ENCODE measurements at places on chromosomes 5 and 9.
A peak's percentile ranks its signal among the peaks of the same experiment; 100 is the strongest.

DNA sequence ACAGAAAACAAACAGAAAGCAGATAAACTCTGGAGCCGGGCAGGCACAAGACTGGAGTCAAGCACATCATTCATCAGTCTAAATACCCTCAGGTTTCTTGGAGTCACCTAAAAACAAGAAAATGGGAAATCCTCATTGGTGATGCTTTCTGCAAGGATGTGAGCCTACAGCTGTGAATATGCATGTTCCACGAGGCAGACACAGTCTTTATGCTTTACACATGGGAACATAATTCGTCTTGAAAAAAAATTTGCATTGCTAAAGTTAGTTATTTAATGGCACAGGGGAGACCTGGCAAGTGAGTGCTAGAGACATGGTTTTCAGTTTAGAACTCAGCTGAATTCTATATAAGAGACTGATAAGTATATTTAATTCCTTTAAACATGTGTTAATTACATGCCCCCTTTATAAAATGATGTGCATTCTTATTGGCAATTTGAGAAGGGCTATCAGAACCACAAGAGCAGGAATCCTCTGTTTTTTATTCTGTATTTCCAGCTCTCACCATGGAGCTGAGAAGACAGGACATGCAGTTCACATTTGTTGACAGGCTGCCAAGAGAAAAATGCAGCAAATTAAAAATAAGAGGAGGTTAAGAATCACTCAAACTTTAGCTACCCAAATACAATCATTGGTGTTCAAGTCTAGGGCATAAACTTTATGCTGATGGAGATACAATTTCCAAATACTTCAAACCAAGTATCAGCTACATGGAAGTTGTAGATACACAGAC, 438.0 kb upstream of the MPDZ start:
- no peak for DNase-seq

DNA sequence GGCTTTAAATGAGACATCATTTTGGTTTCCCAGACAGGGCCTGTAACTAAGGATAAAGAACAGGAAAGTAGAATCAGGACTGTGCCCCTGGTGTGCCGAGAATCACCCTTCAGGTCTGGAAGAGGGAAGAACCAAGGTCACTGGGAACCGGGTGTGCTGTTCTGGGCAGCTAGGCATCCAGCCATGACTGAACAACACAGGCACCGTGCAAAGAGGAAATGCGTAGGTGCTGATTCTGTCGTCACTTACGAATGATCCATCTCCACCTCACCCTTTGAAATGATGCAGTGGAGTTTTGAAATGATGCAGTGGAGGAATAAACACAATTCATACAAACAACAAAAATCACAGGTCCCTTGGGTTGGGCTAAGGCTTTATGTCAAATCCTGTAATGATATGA, 64.4 kb downstream of the MAP1B start:
- DNase-seq, result no peak

DNA sequence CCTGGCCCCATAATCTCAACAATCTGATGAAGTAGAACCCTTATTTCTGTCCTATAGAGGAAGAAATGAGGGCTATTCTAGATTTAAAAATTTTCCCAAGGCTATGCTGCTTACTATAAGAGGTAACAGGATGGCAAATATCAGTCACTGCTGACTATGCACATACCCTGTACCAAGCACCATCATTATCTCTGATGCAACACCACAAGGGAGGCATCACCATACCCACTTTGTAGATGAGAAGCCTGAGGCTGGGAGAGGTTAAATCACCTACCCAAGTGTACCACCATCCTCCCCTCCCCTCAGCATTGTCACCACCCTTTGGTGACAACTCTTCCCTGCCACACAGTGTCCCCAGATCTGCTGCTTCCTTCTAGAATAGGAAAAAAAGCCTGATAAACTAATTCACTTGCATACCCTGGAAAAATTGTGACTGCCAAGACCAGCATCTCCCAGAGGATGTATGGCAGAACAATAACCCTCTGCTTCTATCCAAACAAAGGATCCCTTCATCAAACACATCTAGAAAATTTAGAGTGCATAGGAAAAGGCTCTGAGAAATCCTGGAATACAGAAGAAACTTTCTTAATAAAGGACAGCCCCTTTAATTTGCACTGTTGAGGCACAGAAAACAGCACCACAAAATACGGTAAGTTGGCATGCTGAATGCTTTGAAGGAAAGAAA, 48.3 kb downstream of the PRRC1 start:
- DNase-seq, result no peak

- no peak for DNase-seq
These were observed 137.3 kb upstream of the PITX1 start for GRCh38 chr5:135171336-135171735.

- DNase-seq, result peak; percentile 61
These were observed 34.5 kb downstream of the UNC5A start for GRCh38 chr5:176844706-176845391.

- DNase-seq, result no peak
These were observed 48.6 kb downstream of the SPATA31D1 start for GRCh38 chr9:82037126-82037525.

GRCh38 chr5:150300496-150301169, 2.1 kb downstream of the ARSI start:
- DNase-seq, result no peak

DNA sequence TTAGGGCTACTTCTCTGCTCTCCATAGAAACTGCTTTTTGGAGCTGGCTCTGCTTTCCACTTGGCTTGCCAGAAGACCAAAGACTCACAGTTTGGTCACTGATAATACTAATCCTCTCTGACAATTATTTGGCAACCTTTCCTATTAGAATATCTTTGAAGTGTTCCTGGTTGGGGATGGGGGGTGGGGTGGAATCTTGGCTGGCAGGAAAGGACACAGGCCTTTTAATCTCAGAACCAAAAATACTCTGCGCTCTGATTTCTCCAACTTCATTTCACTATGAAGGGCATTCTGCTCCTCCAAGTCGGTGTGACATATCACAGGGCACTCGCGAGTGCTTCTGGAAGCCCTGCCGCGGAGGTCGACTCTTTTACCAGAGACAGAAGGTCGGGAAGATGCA, 1329.0 kb upstream of the WWC1 start:
- no peak for DNase-seq

DNA sequence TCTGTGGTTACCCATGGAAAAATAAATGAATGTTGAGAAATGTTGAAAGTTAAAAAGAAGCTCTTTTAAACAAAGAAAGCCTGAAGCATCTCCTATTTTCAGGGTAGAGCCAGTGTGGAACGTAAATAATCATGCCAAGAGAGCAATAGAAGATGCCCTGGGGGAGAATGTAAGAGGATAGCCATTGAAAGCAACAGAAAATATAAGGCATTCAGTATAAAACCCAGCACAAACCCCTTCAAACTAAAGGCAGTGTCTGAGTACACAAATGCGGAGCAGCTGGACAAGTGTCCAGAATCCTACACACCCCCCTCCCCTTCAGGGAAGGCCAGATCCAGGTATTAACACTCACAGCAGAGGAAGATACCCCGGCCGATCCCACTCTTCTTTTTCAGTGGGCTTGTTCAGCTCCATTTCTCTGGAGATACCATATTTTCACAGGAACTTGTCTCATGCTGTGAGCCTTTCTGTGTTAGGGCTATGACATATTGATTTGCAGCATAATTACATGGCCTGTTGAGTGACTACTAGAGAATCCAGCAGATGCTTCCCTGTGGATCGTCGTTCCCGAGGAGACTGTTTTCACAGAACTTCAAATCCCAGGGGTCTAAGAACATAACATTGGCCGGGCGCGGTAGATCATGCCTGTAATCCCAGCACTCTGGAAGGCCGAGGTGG, 101.2 kb downstream of the PLK2 start:
- no peak for DNase-seq

GRCh38 chr9:6150483-6150882, 65.1 kb upstream of the IL33 start:
- no peak for DNase-seq

- DNase-seq, result no peak
These were observed 29.6 kb downstream of the SPRY4 start for GRCh38 chr5:142295084-142295758.

DNA sequence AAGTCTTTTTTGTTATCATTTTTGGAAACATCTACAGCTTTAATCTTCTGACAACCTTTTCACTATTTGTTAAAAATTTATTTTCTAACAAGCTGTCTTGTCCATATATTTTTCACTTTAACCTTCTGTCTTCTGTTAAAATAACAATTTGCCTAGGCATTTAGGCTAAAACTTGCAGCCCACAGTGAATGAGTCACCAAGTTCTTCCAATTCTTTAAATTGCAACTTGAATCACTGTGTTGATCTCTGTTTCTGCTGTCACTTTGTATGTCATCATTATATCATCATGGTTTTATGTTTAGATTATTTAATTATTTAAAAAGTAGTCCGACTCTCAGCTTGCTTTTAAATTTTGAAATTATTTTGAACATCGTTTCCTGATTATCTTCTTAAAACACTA, 473.8 kb upstream of the PTPRD start:
- no peak for DNase-seq

- no peak for DNase-seq
These were observed 1101.0 kb upstream of the SEMA6A start for GRCh38 chr5:117675646-117676045.

DNA sequence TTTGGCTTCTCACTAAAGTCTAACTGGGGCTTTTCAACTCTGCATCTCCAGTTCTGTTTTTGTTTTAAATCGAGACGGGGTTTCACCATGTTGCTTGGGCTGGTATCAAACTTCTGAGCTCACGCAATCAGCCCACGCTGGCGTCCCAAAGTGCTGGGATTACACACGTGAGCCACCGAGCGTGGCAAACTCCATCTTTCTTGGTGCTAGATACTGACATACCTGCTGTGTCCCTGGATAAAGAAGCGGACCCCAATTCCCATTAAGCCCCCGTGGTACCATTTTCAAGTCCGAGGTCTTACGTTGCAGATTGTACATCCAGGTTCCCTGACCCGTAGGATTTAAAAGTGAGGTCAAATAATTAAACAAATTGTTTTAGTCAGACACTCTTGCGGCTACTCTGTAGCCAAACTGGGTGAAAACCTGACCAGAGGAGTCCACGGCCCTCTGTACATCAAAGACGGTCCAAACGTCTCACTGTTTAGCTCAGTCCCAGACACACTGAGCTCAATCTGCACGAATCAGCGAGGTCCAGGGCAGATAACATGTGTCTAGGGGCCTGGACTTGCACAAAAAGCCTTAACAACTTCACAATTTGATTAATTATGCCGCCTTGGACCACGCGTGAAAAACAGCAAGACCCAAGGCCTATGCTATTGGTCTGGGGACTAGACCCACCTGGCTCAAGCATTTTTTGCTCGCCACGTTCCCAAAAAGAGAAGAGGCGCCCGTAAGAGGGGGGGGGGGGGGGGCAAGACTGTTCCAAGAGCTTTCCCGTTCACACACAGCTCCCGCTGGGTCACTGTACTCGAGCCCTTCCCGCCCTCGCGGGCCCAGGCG, 727 bp upstream of the DNAJA1 start:
- no peak for DNase-seq

- DNase-seq, result peak; percentile 16
These were observed 134.0 kb upstream of the TARS1 start for GRCh38 chr5:33306758-33307157.

- DNase-seq, result no peak
These were observed 181.1 kb upstream of the DAB2 start for GRCh38 chr5:39605588-39606575.

DNA sequence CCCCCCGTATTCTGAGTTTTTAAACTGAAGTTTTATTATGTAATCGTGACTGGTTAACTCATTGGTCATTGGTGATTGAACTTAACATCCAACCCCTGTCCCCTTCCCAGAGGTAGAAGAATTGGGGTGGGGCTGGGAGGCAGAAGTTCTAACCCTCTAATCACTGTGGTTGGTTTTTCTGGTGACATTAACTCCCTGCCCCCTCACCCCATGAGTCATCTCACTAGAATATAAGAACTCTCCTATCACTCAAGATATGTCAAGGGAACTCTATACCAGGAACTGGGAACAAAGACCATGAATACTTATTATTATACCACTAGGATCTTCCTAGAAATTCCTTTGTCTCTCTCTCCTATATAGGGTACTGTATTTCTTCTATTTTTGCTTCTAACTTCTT, 52.3 kb upstream of the CAVIN4 start:
- no peak for DNase-seq

DNA sequence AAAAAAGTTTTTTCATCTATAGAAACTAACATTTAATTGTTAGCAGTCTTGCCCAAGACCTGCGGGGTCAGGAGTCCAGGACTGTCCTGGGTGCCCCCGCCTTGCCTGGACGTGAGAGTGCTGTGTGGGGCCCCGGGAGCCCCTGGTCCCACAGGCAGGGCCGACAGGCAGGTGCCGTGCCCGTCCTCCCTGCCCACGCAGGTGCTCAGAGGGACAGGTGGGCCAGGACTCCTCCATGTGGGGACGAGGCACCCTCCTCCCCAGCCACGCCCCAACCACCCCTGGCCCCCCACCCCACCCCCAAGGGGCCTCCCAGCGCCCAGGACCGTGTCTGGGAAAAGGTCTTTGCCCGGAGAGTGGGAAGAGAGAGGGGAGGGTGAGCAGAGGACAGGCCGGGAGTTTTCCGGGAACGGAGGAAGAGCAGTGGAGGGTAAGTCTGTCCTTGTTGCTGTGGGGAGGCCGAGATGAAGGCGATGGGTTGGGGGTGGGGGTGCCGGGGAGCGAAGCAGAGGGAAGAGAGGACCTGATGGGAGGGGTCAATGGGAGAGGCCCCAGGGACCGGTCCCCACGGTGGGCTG, 2.7 kb upstream of the LCN12 start:
- no peak for DNase-seq

DNA sequence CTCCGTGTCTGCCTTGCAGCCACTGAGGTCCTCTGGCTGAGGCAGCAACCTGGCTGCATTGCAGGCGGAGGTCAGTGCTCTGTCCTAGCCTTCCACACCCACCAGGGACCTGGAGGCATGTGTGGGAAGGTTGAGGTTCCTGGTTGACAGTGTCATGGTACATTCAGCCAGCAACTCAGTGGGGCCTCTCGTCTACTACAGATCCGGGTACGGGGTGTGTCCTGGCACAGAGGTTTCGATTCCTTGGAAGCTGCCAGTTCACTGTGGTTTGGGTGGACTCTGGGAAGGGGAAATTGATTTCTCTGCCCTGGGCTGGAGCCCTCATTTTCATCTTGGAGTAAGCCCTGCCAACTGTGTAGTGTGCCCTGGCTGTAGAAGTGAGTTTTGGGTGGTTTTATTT, 45.1 kb downstream of the PDE8B start:
- no peak for DNase-seq

DNA sequence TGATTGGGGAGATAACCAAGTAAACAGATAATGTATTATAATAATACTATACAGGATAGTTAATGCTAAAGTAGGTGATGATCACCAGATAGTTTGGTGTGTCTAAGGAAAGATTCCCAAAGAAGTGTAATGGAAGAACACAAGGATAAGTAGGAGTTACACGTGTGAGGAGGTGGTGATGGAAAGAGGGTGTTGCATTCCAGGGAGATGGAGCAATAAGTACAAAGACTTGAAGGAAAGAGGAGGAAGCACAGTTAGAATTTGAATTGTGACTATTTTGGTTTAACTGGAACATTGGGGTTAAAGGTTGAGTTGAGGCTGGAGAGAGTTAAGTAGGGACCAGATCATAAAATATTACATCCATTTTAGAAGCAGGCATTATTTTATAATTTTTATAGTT, 76.9 kb downstream of the IPO11 start:
- DNase-seq, result no peak
